Activated CD8-positive, alpha-beta memory T cell treated with anti-CD3 and anti-CD28 coated beads for 1 hour (primary cell): ENCODE measurements at places on chromosomes 7 and 10.

GRCh38 chr7:132750530-132751217 is 174.4 kb upstream of the PLXNA4 start:
- no peak for DNase-seq

- no peak for DNase-seq
Observed at GRCh38 chr7:94111009-94111408, 106.9 kb upstream of the BET1 start.

GRCh38 chr7:22896917-22897316 is 74.3 kb upstream of the TOMM7 start:
- no peak for DNase-seq

GRCh38 chr10:90805206-90805605 is 52.6 kb downstream of the HTR7 start:
- no peak for DNase-seq

DNA sequence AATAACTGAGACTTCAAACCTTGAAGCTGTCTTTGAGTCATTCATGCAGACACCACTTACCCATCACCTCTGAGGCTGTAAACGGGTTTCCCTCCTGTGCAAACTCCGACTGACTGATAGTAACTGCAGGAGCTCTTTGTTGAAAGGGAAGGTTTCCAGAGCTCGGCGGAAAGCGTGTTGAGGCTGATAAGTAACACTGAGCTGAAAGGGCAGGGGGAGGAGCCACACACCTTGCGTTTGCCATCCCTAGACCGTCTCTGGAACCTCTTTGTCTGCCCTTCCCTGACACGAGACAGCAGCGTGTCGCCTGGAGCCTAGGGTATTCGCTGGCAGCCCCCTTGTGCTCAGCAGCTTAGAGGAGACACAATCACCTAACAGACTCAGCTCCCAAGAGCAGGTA is 134.0 kb downstream of the PAXIP1 start:
- no peak for DNase-seq

GRCh38 chr10:106980495-106981451 is 183.7 kb downstream of the SORCS1 start:
- no peak for DNase-seq

DNA sequence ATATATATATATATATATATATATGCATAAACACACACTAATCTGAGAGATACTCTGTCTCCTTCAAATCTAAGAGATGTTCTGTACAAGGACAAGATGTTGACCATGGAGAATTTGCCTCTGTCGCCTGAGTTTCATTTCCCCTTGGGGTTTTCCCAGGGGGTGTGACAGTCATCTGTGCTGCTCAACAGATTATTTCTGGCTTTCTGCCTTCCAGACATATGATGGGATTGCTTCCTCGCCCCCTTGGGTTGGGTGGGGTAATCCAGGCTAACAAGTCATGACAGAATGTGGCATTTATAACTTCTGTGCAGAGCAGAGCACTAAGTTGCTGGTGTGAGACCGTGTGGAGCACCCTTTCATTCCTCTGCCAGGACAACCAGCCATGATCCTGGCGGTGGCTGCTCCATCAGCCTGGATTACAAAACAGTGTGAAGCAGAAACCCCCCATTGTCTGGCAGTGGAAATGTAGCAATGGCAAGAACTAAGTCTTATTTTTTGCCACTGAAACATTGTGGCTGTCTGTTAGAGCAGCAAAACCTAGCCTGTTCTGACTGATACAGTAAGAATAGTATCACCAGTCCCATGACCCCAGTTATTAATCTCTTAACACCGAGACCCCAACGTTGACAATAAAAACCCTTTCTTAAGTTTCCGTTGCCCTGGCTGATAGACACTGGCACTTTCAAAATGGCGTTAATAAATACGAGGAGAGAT is 13.7 kb upstream of the USP6NL start:
- DNase-seq: no peak

GRCh38 chr7:127847641-127848040 is 183.6 kb downstream of the LRRC4 start:
- DNase-seq: no peak

GRCh38 chr7:621572-622285 is 102.1 kb upstream of the PDGFA start:
- DNase-seq: no peak

GRCh38 chr7:134825666-134826065 is 46.2 kb downstream of the CALD1 start:
- DNase-seq: no peak

- DNase-seq: no peak
Observed at GRCh38 chr7:108515630-108516029, 10.3 kb downstream of the PNPLA8 start.

GRCh38 chr10:33869028-33869427 is 534.6 kb upstream of the NRP1 start:
- no peak for DNase-seq

DNA sequence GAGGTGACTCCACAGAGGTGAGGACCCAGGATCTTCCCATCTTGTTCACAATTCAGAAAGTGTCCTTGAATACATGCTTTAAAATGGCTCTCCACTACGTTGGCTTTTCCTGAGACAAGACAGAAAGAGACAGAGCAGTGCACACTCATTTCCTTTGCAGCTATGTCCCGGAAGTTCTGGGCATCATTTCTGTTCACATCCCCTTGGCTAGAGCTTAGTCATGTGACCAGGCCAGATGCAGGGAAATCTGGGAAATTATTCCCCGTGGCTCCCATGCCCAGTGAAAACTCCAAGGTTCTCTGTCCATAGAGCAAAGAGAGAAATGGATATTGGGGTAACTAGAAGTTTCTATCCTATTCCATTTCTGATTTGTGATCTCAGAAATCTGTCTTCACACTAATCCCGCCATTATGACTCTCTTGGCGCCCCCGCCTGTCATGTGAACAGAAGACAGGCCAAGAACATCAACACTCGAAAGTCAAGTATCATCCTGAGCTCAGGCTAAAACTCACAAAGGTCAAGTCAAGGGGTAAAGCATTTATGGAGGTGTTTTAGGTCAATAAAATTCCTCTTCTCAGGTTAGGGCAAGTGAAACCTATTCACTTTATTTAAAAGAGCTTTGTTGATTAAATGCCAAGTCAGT is 251.4 kb upstream of the HABP2 start:
- DNase-seq: no peak

DNA sequence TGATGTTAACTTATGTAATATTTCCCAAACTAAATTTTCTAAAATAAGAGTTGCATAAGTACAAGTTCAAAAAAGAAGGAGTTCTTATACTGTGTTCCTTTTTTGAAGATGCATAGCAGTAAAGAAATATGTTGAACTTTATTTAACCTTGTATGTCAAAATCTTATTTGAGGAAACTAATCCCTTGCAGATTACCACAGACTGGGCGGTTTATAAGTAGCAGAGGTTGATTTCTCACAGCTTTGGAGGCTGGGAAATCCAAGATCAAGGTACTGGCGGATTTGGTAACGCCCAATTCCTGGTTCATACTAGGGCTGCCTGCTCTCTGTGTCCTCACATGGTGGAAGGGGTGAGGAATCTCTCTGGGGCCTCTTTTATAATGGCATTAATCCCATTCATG is 68.5 kb downstream of the GNAT3 start:
- no peak for DNase-seq

DNA sequence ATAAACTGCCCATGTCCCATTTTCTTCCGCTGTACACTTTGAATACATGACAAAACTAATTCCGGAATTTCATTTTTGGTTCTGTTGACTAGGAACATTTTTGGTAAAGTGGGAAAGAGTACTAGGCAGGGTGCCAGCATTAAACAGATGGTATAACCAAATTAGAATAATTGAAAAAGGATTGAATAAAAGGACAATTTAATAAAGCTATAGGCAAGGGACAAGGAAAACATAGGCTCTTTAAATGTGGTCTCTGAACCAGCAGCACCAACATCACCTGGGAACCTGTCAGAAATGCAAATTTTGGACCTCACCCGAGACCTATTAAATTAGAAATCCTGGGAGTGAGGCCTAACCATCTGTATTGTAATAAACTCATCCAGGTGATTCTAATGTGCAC is 376.9 kb downstream of the LRRTM3 start:
- no peak for DNase-seq

DNA sequence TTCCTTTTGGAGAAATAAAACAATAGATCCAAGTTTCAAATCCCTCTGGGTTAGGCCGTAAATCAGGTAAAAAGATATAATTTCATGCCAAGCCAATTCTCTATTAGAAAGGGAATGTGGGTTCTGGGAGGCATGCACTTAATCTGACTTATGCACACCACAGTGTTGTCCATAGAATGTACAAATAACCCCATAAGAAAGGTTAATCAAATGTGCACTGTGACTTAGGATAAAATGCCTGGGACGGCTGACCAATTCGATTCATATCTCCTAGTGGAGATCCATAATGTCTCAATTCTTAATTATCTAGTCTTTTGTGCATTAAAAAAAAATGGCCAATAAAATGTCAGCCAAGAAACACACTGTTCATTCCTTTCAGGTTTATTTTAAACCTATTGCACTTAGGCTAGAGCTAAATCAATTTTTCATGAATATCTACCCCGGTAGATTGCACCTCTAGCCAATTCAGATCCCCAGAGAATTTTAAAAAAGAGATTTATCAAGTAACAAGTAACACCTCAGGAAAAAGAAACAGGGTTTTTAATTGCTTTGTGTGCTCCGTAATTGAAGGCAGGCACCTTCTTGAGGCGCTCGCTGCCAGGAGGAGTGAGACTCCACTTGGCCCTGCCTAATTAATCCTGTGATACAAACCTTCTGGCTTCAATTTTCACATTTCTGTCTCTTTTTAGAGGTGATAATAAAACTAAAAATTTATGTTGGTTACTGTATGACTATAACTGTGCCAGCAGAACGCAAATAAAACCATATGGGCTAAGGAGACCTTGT is 265.1 kb downstream of the ETV1 start:
- no peak for DNase-seq

GRCh38 chr10:102200751-102201640 is 25.1 kb upstream of the ELOVL3 start:
- DNase-seq: no peak

DNA sequence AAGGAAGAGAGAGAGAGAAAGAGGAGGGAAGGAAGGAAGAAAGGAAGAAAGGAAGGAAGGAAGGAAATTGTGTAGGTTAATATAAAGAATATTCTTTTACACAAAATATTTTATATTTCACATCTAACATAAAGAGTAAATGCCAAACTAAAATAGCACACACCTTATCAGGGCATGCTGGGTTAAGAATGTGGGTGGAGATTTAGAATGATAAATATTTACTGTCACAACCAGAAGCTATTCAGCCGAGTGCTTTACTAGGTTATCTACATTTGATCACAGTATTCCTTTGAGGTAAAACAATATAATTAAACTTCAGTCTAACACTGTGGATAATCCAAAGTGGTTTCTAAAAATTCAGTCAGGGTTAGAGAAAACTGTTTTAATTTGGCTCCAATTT is 103.3 kb downstream of the SEMA3A start:
- no peak for DNase-seq

- DNase-seq: no peak
Observed at GRCh38 chr10:12783293-12783692, 218.2 kb downstream of the CCDC3 start.

- no peak for DNase-seq
Observed at GRCh38 chr7:47707583-47707982, 125.7 kb upstream of the TNS3 start.

GRCh38 chr10:132140167-132140925 is 46.4 kb upstream of the DPYSL4 start:
- DNase-seq: no peak

GRCh38 chr7:101156277-101156676 is 2.0 kb downstream of the AP1S1 start:
- DNase-seq: no peak

DNA sequence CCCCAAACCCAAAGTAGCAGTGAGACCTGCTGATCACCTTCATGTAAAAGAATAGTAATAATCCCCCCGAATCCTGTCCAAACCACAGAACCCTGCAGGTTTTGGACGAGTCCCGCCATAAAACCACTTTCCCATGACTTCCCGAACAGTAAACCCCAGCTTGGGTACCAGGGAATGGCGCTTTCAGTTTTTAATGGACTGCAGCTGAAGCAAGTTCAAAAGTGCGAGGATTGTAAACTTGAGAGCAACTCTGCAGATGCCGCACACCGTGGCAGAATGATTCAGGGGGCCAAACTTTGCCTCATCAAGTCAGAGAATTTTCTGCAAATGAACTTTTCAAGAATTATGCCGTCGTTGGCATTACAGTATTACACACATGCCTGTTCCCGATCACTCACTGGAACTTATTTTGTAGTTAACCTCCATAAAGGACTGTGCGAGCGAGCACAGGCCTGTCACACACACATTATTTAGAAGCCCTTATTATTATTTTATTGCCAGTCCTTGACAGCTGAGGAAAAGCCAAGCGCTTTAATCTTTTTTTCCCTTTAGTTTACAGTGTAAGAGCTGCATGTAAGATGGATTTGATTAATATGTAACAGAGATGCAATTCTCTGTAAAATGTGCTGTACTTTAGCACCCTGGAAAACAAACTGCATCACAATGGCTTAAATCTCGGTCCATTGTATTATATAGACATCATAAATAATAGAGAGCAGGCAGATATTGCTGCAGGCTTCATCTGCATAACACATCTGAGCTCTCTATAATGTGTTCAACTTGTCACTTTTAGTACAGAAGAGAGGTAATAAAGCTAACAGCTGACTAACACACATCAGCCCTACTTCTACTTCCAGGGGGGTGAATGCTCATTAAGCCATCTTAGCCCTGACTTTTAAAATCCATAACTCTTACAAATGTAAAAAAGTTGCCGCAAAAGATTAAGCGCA is 493.5 kb upstream of the GALNT17 start:
- no peak for DNase-seq

- no peak for DNase-seq
Observed at GRCh38 chr10:43594944-43595589, 11.2 kb upstream of the ZNF485 start.

- peak; percentile 46 for DNase-seq
Observed at GRCh38 chr7:150368884-150369747, 494 bp downstream of the REPIN1 start.

- DNase-seq: no peak
Observed at GRCh38 chr7:112869111-112869774, 79.0 kb upstream of the TMEM168 start.

DNA sequence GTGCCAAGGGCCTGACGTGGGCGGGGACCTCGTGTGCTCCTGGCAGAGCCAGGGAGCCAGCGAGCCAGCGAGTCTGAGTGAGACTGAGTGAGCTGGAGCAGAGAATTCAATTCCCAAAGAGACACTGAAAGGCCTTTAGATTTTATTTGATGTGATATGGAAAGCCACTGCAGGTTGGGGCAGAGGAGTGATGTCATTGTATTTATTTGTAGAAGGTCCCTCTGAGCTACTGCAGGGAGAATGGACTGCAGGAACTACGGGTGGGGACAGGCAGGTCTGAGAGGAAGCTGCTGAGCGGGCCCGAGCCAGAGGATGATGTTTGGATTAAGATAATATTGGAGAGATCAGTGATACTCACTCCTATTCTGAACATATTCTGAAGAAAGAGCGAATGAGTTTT is 445.8 kb upstream of the ANKRD30A start:
- DNase-seq: no peak

DNA sequence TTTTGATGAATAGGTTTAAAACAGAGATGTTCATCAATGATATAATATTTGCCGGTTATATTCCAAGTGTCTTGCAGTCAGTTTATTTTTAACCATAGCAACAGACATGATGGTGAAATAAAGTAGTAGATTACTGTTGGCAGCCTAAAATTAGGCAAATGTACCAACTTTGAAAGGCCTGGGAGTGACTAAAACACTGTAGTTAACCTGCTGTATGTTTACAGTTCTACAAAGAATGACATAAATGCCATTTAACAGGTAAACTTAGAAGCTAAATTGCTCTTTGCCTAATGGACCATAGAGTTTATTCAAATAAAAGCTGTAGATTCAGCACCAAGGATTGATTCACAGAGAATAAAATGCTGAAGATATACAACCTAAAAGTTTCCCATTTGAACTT is 64.1 kb downstream of the PHTF2 start:
- DNase-seq: no peak
